ENCODE measurements at places on chromosomes 11 and 22. TPM values are rescaled to one million over a fixed set of nuclear protein-coding genes. Genes with fewer than 3 reads are reported as not detected.

DNA sequence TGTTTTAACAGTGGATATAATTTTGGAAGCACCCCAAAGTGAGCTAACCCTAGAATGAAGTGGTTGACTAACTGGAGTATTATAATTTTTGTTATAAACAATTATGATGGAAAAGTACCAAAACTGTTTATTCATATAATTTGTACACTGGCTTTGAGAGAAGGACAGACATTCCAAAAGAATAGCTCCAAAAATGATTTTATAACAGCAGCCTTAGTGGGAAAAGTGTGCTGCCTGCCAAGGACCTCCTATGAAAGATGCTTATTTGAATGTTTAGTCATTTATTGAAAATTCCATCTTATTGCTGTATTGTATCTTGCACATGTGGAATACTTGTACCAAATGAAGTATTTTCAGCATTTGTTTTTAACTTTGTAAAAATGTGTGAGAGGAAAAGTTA is 169.8 kb downstream of the GUCY1A2 start:
- no peak for DNase-seq

ANO9 gene
- total RNA-seq: 129 TPM

- no peak for DNase-seq
Observed at GRCh38 chr11:101931692-101932091, 15.4 kb upstream of the ANGPTL5 start.

- DNase-seq: no peak
Observed at GRCh38 chr11:72431846-72432245, 2.5 kb downstream of the CLPB start.

OTOG gene
- total RNA-seq: not detected

DNA sequence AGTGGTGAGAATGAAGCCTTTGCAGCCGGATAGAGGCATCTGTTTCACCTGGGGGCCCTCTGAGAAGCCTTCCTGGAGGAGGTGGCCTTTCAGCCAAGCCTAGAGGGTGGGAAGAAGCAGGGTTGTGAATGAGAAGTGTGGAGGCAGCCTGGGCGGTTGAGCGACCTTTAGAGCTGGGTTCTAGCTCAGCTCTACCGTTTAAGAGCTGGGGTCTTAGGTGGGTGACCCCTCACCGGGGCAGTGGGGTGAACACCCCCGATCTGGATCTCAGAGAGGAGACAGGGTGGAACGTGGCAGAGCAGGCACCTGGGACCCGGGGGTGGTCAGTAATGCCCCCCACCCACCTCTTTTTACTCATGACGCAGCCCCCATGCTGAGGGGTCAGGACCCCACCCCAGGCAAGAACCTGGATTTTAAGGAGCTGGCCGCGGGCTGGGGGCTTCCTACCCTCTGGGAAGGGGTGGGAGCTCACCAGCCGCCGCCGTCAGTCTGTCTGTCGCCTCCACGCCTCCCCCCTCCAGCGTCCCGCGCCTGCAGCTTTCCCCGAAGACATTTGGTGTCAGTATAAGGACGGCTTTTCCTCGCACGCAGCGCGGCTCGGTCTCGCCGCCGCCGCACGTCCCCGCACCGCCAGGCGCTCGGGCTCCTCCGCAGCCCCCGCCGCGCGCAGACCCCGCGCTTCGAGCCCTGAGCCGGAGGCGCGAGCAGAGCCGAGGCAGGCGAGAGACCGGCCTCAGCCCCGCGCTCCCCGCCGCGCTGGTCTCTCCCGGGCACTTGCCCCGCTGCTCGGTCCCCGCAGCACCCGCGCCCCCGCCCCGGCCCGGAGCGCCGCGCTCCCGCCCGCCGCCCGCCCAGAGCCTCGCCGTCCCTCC is 13.3 kb upstream of the CACNA1I start:
- no peak for DNase-seq

CDCA5 gene
- total RNA-seq: 51.7 TPM

DNA sequence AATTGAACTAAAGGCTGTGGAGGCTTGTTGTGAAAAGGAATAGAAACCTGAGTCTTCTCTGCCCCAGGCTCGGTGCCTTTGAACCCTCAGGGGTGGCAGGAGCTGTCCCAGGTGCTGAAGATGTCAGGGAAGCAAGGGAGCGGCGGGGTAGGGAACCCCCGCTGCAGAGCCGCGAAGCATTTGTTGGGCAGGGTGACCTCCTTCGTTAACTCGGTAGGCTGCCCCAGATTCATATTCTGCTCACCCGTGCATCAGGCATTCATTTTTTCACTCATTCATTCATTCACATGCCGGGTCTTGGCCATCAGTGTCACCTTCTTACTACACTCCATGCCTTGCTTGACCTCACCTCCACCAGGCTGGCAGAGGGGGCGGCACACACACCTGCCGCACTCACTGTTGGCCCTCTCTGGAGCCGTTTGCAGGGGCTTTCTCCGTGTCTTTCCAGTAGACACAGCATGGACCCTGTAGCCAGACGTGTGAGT is 618.9 kb downstream of the BRD1 start:
- no peak for DNase-seq
